Fibroblast of skin of right quadriceps (primary cell): ENCODE measurements at places on chromosomes 12 and 14.

GRCh38 chr12:96502949-96503532 lies 13.7 kb downstream of the CFAP54 start:
- DNase-seq, result no peak

- no peak for DNase-seq
Observed at GRCh38 chr12:16046266-16046665, 135.1 kb downstream of the DERA start.

DNA sequence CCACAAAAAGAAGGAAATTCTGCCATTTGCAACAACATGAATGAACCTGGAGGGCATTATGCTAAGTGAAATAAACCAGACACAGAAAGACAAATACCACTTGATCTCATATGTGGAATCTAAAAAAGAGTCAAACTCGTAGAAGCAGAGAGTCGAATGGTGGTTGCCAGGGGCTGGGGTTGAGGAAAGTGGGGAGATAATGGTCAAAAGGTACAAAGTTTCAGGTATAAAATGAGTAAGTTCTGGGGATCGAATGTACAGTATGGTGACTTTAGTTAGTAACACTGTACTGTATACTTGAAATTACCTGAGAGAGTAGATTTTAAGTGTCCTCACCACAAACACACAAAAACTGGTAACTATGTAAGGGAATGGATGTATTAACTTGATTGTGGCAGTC lies 129.4 kb downstream of the PPM1H start:
- DNase-seq, result no peak

DNA sequence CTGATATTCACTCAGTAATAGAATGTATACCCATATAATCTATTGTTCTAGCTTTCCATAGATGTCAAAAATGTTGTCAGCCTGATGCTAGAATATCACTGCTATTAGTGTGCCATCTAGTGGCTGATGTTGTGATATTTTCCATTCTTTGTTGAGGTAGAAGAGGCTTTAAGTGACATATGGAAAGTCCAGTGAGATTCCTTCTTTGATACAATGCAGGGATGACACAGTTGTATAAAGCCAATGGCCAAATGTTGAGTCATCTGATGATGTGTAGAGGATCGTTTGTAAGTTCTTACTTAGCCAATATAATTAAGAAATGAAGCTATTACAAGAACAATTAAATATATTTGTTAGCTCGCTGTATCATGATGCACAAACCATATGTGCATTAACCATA lies 58.1 kb upstream of the PCED1B start:
- DNase-seq, result peak; percentile 91

DNA sequence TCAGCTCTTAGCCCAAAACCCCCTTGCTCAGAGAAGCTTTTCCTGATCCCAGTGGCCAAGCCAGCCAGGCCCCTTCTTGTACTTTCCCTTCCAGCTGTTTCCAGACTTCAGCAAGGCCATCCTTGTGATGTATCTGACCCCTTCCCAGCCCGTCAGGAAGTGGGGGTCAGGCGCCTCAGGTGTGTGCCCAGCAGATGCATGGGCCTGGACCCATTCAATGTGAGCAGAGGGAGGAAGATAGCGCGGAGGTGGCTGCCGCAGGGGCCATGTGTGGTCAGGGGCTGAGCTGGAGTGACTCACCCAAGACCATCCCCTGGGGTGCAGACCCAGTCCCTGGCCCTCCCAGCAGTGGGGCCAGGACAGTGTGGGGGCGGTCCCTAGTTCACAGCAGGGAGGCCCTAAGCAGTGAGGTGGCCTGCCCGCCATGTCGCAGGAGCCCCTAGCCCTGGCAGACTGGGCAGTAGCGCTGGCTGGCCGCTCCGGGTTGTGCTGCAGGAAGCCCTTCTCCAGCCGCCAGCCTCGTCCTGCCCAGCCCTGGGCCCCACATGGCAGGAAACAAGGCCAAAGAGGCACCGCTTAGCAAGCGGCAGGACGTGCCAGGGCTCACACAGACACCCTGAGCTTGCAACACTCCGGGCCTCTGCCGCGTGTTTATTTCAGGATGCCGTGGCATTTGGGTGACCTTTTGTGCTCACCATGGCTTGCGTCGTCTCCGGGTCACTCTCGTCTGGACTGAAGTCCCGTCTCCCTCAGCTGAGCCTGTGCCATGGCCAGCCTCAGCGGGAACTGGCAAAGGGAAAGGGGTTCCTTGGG lies 12.0 kb downstream of the ADSS1 start:
- peak; percentile 30 for DNase-seq

DNA sequence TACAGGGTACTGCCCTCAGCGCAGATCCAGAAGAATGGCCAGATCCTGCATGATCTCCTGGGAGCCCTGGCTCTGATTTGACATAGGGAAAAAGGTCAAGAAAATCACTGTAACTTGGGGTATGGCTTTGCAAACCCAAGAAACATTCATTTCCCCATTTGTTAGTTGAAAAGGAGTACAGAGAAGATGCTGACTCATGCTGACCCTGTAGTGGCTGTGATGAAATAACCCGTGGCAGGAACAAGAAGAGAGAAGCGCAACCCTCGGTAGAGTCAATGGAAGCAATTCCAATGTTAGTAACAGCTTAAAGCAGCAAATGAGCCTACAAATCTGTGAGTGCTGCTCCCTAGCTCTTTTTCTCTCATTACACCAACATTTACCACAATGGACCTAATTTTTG lies 281.6 kb upstream of the NPAS3 start:
- peak; percentile 84 for DNase-seq

DNA sequence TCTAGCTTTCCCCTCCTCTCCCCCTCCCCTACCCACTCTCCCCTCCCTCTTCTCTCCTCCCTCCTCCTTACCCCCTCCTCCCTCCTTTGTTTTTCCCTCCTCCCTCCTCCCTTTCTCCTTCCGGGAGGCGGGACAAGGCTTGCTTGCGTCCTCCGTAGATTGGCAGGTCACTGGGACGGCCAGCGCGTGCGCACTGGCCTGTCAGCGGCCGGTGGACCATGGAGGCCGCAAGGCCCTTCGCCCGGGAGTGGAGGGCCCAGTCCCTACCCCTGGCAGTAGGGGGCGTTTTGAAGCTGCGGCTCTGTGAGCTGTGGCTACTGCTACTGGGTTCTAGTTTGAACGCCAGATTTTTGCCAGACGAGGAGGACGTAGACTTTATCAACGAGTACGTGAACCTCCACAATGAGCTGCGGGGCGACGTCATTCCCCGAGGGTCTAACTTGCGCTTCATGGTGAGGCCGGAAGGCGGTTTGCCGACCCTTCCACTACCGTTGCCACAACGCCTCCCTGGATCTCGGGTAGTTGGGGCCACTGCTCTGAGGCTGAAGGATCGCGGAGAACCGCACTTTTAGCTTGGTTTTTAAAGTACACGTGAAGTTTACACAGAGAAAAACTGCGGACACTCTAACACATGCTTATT lies at the start of gene GLIPR1L2:
Gene GLIPR1L2 (plus strand): TSS at position 191 of the 640 bp plus-strand sequence. CDS start 28 bp downstream, at position 219.
- peak; percentile 97 for DNase-seq

- no peak for DNase-seq
Observed at GRCh38 chr12:89840162-89840922, 131.7 kb upstream of the ATP2B1 start.

GRCh38 chr12:28859551-28859950 lies 289.5 kb upstream of the FAR2 start:
- DNase-seq, result no peak

GRCh38 chr14:75059642-75060041 lies 4.2 kb downstream of the ACYP1 start:
- DNase-seq, result peak; percentile 73

DNA sequence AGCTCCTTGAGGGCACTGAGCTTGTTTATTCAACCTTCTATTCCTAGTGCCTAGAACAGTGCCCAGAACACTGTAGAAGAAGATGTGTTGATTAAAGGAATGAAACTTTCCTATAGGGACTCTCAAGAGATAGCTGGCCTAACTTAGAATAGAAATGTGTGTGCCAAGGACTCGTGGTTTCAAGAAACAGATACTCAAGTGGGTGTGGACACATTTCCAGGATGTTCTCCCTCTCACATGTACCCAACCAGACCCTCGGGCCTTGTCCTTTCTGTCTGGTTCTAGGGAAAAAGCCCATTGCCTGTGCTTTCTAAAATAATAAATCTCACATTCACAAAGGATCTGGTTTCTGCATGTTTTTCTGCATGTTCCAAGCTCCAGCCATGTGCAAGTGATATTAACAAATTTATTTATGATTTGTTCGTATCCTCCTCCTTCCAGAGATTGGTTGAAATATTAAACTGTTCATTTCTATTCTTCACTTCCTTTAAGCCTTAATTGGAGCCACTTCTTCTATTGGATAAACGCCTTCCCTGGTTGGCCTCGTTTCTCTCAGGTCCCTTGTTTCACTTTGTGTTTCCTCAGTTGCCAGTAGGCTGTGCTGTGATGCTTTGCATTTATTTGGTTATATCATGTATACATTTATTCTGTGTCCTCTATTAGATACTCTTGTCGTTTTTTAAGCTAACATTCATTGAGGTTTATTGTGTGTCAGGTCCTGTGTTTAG lies 89.8 kb downstream of the CRADD start:
- peak; percentile 85 for DNase-seq

GRCh38 chr12:59627582-59627981 lies 31.8 kb downstream of the SLC16A7 start:
- DNase-seq, result no peak

- DNase-seq, result peak; percentile 63
Observed at GRCh38 chr12:79635676-79636075, 55.1 kb downstream of the PAWR start.

DNA sequence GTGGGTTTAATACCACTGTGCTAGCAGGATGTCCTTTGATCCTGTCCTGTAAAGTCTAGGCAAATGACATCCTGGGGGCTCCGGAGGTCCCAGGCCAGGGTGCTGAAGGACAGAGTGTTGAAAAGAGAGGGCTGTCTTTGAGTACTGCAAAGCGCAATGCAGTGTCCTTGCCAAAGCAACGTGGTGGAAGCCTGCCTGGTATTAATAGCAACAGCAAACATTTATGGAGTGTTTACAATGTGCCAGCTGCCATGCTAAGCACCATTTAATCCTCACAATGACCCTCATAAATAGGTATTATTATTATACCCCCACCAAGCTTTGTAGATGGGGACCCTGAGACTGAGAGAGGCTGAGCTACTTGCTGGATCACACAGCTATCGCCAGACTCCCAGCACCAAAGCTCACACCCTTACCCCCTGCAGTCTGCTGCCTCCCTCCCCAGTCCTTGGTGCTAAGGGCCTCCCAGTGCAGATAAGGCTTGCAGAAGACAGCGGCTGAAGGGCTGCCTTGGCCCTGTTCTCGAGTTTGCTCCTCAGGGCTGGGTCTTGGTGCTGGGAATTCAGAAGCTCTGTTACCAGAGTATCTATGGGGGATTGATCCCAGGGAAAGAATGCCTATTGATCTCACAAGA lies 427.7 kb downstream of the FUT8 start:
- DNase-seq, result no peak

DNA sequence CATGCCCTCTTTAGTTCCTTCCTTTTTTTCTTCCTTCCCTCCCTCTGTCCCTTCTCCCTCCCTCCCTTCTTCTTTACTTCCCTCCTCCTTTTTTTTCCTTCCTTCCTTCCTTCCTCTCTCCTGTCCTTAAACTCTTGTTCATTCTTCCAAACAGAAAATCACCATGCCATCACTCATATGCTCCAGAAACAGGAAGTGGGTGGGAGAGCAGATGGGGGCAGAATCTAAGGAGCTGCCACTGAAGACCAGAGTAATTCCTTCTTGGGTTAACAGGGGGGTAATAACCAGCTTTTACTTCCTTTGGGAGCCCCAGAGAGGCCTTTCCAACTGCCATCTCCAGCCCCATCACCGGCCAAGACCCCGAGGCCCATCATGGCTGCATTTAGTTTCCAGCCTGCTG lies 51.2 kb downstream of the SVOP start:
- no peak for DNase-seq

DNA sequence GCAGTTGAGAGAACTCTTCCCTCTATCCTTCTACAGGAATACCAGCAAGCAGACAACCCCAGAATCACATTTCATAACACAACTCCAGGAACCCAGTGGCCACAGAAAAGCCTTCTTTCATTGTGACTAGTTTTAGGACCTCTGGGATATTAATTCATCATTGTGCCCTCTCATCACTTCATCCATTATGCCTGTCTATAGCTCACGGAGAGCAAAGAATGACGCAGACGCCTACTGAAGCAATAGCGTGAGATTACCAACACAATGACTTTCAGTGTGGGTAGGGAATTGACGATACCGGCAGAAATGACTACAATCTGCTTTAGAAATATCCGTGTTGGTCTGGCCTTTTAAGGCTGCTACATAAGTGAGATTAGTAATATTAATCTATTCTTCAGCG lies 158.1 kb upstream of the FOXG1 start:
- DNase-seq, result no peak

GRCh38 chr12:38907201-38907923 lies 2.0 kb upstream of the CPNE8 start:
- DNase-seq, result no peak

- no peak for DNase-seq
Observed at GRCh38 chr12:9692909-9693308, 23.4 kb downstream of the CLEC2D start.

DNA sequence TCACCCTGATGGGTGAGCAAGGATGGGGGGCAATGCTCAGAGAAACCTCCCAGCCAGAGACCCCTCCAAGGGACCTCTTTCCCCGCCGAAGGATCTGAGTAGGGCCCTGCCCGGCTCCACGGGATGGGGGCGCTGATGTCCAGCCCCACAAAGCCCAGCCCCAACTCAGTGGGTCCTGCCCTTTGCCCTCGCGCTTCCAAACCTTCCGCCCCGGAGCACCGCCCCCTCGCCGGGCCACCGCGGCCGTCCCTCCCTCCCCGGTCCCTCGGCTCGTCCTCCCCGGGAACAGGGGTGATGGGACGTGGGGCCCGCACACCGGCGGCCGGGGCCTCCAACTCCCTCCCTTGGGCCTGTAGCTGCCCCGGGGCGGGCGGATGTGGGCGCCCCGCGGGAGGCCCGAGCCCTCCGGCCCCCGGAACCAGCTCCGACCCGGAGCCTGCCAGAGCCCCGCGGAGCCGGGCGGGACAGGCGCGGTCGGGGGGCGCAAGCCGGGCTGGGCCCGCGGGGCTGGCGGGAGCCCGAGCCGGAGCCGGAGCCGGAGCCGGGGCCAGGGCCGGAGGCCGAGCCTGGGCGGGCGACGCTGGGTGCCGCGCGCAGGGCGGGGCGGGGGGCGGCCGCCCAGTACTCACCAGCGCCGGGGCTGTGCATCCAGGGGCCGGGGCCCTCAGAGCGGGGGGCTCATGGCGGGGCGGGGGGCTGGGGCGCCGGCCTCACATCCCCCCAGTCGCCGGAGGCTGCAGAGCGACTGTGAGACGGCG lies 386 bp downstream of the HDAC7 start:
- DNase-seq, result no peak

GRCh38 chr12:4780641-4781611 lies 60.7 kb downstream of the GALNT8 start:
- DNase-seq, result no peak

DNA sequence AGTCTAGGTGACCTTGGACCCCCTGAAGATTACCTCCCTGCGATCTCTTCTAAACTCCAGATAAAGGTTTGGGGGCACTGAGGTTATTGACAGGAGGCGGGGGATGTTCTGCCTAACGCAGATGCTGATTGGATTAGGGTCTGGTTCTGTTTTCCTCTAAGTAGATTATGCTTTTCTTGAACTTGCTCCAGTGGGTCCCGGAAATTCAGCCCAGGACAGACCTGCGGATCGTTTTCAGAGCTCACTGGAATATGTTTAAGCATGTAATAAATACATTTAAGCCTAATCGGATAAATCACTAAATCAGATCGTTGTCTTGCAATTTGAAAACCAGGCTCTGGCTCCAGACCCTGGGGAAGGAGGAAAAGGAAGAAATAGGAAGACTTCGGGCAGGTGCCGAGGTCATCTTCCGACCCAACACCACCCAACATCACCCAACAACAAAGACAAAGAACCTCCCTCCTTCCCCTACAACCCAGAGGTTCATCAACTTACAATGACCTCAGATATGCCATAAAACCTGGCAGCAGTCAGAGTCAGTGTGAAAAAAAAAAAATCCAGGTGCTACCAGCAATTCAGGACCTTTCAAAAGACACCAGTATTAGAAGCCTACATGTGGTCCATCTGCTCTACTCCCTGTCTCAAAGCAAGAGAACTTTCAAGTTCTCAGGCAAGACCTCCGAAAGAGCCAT lies 148.4 kb downstream of the KSR2 start:
- no peak for DNase-seq
